ENCODE measurements at places on chromosomes 12 and 14.

GRCh38 chr14:64952598-64953309, 10.2 kb upstream of the GPX2 start:
- DNase-seq = peak; percentile 45

- no peak for DNase-seq
Observed at GRCh38 chr14:31530136-31530535, 31.1 kb upstream of the NUBPL start.

GRCh38 chr12:21521541-21521940, 4.6 kb upstream of the SPX start:
- DNase-seq = no peak

DNA sequence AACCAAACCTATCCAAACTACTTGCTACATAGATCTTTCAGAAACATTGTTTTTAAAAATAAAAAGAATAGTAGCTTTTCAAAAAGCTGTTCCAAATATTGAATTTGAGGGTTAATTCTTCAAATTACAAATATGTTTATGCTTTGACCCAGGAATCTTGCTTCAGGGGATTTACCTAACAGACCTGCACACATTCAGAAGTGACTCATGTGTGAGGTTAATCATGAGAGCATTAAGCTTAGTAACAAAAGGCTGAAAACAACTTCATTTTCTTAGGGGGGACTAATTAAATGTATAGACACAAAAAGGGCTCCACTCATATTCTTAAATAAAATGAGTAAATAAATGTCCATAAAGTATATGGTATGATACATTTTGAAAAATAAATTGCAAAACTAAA, 672.4 kb upstream of the FLRT2 start:
- DNase-seq = no peak

- DNase-seq = no peak
Observed at GRCh38 chr14:101973356-101973755, 9.0 kb downstream of the DYNC1H1 start.

All from OCI-M1 (cell line).